Aorta (tissue), 5 donors: ENCODE measurements at places on chromosomes 16 and 17.

DNA sequence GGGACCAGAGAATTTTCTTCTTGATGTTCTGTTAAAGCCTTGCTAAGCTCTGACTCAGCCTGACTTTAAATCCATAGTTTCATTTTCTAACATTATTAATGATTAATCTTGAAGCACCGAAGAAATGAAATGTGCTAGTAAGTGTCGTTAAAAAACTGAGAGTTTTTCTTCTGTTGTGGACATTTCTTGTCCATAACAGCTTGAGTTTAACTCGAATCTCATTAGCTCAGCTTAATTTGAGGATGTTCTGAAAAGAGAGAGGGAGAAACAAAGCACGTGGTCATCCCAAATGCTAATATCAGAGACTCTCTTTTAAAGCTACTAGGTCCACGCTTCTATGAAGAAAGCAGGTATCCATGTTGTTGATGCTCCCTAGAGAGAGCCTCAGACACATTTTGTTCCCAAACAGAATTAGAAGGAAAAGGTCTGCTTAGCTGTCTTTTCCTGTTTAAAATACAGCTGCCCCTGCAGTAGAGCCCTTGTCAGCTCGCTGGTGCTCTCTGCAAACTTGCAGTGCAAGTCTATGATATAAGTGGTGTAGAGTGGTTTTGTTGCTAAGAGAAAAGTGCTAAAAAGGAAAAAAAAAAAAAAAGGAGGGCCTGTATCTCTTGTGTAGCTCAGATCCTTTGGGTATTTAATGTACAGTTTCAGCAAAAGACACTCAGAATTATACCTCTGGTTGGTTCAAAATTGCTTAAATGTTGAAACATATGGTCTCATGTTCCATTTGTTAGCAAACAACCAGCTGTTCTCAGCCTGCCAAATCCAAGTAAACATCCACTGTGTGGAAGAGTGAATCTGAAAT is 191.1 kb upstream of the TBX2 start:
- DNase-seq, result no peak

GRCh38 chr16:1014771-1015495 is 33.4 kb downstream of the SOX8 start:
- peak; percentile 89 for DNase-seq

GRCh38 chr17:628089-628941 is 86.3 kb downstream of the VPS53 start:
- DNase-seq, result no peak

GRCh38 chr16:58411736-58412614 is 19.7 kb downstream of the GINS3 start:
- DNase-seq, result no peak

GRCh38 chr17:18993905-18994526 is 10.5 kb downstream of the FAM83G start:
- no peak for DNase-seq

- no peak for DNase-seq
These were observed 33.2 kb downstream of the EPN2 start for GRCh38 chr17:19270347-19270703.

- DNase-seq, result peak; percentile 41
These were observed 5.5 kb downstream of the SLC13A2 start for GRCh38 chr17:28478712-28479615.

GRCh38 chr16:66979011-66979717 is 9.2 kb upstream of the CES4A start:
- peak; percentile 92 for DNase-seq

- DNase-seq, result no peak
These were observed 18.3 kb upstream of the IL21R start for GRCh38 chr16:27383556-27384243.

GRCh38 chr16:69554495-69554894 is 11.3 kb upstream of the NFAT5 start:
- no peak for DNase-seq

DNA sequence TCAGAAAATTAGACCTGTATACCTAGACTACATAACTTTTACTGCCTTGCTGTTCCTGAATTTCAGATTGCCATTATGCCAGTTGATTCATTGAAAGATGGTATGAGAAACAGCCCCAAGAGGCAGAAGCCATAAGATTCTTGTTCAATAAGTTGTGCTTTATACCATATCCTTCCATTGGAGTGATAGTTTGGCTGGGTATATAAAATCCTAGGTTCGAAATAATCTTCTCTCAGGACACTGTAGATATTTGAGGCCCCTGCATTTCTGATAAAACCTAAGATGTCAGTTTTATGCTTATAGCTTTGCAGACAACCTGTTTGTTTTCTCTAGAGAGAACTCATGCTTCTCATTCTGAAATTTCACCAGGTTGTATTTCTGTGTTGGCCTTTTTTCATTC is 9.6 kb upstream of the SDK2 start:
- no peak for DNase-seq

DNA sequence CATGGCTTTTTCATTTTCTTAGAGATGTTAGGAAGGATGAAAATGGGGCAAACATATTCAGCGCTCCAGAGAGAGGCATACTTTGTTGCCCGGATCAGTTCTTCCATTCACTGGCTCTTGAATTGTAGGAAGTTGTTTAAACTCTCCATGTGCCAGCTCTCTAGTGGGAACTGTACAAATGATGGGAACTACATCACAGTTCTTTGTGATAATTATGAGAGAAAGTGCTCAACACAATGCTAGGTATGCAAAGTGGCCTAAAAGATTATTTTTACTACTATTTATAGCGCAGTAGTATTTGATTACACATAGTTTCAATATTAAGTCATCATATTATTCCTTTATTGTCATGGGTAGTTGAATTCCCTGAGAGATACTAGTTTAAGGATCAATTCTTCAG is 268.5 kb downstream of the RBFOX1 start:
- no peak for DNase-seq

DNA sequence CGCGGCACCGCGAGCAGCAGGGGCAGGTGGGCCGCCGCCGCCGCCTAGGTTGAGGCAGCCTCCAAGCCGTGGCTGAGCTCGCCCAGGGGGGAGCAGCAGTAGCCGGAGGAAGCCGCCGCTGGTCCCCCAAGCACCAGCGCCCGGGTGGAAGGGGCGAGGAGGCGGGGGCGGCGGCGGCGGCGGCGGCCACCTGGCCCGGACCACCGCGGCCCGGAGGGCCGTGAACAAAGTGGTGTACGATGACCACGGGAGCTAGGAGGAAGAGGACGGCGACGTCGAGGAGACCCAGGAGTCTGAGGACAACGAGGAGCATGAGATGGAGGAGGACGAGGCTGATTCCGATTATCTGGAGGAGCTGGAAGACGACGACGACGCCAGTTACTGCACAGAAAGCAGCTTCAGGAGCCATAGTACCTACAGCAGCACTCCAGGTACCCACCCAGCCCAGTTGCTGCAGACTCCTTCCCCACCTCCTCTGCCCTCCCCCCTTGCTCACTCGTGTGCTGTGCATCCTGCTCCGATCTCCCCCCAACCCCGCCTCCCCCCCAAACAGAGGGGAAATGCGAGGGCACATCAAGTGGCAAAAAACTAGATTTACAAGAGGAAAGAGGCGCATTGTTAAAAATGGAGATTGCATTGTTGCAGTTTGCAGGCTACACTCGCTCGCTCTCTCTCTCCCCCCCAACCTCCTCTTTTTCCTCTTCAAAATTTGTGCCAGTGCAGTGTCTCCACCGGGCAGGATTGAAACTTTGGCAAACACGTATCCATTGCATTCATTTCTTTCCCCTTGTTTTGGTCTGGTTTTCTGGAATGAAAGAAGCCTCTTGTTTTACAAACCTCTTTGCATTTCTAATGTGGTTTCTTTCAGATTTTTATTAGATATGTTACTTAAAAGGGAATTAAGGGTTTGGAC is 41.8 kb upstream of the AMZ2 start:
- no peak for DNase-seq

DNA sequence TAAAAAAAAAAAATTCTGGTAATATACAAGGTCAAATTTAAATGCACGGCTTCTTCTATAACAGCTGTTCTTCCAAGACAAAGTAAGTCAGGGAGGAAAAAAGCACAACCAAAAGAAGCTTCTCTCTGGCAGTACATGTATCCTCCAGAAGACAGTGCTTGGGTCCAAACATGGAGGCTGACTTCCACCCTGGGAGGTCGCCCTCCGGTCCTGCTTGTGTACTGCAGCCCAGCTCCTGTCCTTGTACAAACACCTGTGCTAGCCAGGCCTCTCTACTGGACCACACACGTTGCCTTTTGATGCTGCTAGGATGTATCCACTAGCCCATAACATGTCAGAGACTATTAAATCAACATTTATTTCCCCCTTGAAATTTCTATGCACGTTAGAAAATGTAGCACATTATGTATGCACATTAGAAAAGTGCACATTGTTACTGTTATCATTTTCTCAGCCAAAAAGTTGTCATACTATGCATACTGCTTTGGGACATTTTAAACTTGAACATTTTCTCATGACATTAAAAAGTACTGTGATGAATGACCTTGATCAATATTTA is 21.9 kb downstream of the TEKT3 start:
- DNase-seq, result no peak

GRCh38 chr17:56482229-56482628 is 111.3 kb upstream of the NOG start:
- no peak for DNase-seq

DNA sequence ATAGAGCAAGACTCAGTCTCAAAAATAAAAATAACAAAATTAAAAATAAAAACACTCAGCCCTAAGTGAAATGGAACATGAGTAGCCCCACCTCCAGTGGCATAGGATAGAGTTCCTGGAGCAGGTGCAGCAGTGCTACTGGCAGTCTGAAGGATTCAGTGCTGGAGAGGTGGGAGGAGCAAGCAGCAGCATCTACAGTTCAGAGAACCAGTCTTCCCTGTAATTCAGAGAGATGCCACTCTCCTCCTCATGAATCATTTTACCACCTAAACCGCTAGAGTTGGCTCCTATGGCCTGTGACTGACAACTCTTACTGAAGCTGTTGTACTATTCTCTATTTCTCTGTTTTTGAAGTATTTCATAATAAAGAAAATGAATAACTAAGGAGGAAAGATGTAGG is 56.0 kb upstream of the SMURF2 start:
- no peak for DNase-seq

DNA sequence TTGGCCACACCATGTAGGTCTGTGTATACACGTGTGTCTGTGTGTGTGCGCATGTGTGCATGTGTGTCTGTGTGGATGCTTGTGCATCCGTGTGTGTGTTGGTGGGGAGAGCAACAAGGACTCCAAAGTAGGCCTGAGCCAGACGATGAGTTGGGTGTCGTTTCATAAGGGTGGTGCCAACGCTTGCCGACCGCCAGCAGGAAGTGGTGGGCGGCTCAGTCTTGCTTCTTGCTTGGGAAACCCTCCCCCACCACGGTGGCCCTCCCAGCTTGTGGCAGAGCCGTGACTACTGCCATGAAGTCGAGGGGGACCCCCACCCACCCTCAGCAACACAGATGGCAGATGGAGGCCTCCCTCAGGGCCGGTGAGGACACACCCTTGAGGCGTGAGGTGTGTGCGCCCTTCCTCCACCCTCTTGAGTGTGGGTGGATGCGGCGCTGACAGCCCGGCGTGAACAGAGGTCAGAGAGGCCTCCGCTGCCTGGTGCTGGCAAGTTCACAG is 17.5 kb downstream of the SBK1 start:
- DNase-seq, result no peak

DNA sequence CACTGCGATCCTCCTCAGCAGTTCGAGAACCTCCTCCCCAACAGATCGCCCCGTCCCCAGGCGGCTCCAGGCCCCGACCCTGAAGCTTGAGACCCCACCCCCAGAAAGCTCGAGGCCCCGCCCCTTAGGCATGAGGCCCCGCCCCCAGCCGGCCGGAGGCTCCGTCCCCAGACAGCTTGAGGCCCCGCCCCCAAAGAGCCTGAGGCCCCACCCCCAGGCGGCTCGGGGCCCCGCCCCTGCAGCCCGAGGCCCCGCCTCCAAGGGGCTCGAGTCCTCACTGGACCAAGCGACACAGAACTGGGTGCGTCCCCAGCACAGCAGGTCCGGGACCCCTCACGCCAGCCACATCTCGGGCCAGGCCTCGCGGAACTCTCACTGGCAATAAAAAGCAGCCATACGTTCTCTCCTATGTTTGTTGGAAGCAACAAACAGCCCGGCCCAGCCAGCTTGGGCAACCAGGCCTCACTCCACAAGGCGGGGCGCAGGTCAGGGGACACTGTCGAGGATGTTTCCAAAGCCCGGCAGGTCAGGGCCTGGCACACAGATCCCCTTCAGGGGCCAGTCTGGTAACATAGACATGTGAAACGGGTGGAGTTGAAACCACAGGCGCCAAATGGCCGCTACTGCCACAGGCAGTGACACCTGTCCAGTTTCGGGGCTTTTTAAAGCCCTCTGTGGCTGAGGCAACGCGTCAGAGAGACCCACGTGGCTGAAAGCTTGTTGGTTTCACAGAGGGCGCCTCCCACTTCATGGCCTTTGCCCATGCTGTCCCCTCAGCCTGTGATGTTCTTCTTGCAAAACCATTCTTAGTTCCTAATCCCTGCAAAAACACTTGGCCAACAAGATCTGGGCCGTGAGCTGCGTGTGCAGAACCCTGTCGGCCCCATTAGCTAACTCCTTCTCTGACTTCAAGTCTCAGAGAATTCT is 224.2 kb downstream of the PARN start:
- DNase-seq, result peak; percentile 85

DNA sequence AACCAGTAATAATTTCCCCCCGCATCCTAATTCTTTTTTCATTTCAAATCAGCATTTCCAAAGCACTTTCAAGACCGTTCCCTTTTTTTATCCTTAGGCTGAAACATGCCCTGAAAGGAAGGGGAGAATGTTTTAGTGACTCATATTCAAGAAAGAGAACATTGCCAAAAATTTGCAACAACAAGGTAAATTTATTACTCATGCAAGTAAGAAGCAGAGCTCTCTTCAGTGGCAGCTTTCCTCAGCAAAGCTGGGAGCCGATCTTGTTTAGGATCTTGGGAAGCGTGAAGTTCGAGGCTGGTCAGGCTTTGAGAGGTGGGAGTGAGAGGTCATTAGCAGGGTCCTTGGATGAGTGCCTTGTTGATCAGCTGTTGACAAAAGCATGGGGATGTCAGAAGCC is 129.5 kb downstream of the PRKCA start:
- DNase-seq, result no peak

DNA sequence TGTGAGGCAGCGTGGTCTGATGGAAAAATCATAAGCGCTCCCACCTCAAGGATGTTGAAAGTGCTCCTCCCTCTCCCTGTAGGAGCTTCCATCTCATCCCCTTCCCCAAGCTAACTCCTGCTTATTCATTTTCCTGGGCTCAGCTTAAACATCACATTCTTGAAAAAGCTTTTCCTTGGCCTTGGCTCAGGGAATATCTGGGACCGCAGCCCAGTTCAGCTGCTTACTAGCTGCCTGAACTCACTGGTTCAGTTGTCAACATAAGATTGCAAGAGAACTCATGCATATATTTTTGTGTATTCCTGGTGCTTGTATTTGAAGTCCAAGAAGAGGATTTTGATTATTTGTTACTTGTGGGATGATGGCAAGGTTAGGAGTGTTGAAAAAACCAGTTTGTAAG is 91.5 kb downstream of the UTP18 start:
- peak; percentile 84 for DNase-seq

- DNase-seq, result no peak
These were observed 364.3 kb upstream of the TOM1L1 start for GRCh38 chr17:54536306-54536705.

DNA sequence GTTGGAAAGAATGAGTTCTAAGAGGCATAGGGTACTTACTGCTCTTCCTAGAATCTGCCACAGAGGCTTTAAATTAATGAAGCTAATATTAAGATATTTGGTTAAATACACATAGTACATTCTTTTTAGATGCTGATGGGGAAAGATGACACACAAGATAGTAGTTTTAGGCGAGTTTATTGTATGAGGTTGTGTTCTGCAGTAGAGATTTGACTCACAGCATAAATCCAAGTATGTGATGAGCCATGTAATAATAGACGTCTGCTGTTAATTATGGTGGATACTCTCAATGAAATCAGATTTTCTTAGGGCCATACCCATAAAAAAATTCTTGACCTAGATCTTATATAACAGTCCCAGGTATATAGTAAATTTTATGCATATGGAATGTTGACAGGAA is 8.0 kb downstream of the TNRC6C start:
- no peak for DNase-seq

- peak; percentile 75 for DNase-seq
These were observed 840 bp downstream of the ADCY7 start for GRCh38 chr16:50267151-50267631.
